ENCODE measurements at places on chromosomes 5 and 9.

DNA sequence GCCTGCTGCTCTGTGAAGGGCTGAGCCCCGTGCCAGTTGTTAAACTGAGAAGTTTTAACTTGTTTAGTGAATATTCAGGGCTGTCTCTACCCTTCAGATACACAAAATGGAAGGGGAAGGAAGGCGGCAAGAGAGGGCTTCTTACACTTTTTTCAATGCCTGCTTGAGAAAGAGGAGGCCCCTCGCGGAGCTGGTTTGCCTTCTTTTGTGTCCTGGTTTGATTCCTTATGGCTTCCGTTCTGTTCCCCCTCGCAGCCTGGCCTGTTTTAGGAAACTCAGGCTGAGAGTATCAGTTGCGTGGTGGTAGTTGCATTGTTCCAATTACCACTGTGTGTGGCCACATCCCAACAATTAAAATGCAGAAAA is 1.0 kb downstream of the FAM53C start:
- no peak for DNase-seq

DNA sequence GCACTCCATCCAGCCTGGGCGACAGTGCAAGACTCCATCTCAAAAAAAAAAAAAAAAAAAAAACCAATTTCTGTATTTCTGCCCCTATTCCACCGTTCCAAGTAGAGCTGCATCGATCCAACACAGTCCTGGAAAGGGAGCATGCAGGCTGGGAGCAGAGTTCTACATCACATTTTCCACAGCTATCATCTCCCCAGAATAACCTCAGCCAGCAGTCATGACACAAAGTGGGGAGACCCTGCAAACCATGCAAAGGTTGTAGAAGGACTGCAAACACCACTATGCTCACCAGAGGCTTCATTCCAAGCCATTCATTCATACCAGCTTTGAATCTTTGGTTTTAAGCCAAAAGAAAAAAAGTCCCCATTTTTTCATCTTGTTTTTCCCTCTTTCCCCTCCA is 20.8 kb upstream of the ZNF354A start:
- DNase-seq, result no peak

- DNase-seq, result no peak
Measured at GRCh38 chr9:33175649-33176325, 8.7 kb upstream of the B4GALT1 start.

DNA sequence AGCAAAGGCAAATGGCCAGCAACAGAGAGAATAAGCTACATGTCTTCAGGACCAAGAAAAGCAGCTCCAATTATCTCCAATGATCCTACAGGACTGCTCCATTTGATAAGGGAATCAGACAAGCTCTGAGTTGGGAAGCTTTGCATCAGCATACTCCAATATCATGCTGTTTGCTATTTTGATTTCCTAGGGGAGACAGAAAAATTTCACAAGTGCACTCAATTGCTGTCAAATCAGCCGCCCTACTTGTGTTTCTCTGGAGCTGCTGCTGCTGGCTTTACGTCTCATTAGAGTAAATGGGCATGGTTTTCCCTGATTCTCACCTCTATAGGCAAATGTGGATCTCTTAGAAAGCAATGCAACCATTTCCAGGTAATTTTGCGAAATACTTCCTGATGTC is 201.7 kb downstream of the PRELID2 start:
- no peak for DNase-seq

GRCh38 chr5:135386886-135387628 is 12.0 kb downstream of the MACROH2A1 start:
- DNase-seq, result no peak

DNA sequence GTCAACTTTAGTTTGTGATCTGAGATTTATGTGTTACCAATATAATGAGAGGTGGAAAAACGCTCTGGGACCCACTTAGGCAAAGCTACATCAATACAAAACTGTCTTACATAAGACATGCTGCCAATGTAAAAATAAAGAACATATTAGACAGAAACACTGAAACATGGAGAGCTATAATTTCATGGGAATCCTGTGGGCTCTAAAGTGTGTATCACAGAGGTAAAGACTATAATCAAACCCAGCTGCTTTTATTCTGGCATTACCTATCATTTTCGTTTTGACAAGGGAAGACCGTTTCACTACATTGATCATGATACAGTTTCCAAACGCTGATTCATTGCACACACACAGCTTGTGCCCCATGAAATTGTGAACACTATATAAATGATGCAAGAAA is 400.5 kb upstream of the TUSC1 start:
- DNase-seq, result no peak
